H9 (cell line): ENCODE measurements at places on chromosomes 12 and 14. TPM values are rescaled to one million over a fixed set of nuclear protein-coding genes. Genes with fewer than 3 reads are reported as not detected.

GRCh38 chr12:30104971-30105370, 321.2 kb upstream of the TMTC1 start:
- no peaks in the 10 kb centered on the region for H3K4me1 ChIP-seq
- DNase-seq, result no peak
- H3K27me3 ChIP-seq, result no peaks in the 10 kb centered on the region
- H3K4me3 ChIP-seq, result no peak overlapping the region

DNA sequence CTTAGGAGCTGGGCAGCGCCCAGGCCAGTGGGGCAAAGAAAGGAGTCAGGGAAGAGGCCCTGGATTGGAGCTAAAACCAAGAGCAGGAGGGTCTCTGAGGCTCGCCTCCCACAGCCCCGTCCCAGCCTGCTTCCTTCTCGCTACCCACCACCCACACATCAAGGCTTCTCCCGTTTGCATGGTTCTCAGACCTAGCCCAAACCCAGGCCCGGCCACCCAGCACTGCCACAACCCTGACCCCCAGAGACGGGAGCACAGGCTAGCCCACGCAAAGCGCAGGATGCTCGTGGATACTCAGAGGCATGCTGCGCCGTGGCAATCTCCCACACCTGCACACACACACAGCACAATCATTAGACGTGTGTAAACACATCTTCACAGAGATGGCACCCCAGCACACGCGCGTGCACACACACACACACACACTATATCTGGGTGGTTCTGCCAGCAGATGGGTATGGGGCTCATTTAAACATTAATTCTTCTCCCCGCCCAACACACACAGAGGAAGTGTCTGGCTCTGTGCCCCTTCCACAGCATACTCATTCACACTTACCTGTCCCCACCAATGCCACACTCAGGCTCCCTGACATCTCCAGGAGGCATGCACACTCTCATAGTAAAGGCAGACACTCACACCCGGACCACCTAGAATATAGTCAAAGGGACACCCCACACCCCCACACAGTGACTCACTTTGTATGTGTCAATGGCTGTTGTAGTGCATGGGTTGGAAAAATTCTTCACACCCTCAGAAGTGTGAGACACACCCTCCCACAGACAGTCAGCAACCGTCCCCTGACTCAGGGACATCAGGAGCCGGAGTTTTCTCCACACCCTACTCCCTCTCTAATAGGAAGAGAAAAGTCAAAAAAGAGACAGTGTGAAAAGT, 1.1 kb downstream of the CARMIL3 start:
- H3K4me1 ChIP-seq, result no peaks in the 10 kb centered on the region
- no peaks in the 10 kb centered on the region for H3K27me3 ChIP-seq
- H3K4me3 ChIP-seq, result peak overlapping the region; percentile 73
- H3K27ac ChIP-seq, result no peak overlapping the region

DNA sequence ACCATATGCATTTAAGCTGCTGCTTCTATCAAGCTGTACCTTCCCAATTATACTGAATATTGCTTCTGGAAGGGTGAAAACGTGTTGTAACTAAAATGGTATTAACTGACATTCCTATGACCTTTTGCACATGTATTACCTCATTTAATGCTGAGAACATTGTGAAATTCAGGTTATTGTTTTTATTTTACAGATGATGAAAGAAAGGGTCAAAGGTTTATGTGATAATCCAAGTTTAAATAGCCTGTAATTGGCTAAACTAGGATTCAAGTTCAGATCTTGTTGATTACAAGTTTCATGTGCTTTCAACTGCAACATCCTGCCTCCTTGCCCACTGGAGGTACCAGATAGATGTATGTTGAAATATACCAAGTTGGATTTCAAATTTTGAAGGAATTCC, 433.3 kb upstream of the PRICKLE1 start:
- H3K4me3 ChIP-seq, result no peak overlapping the region
- no peaks in the 10 kb centered on the region for H3K4me1 ChIP-seq
- no peak for DNase-seq
- no peaks in the 10 kb centered on the region for H3K36me3 ChIP-seq
- no peaks in the 10 kb centered on the region for H3K27me3 ChIP-seq
- H3K27ac ChIP-seq, result no peak overlapping the region

- H3K36me3 ChIP-seq, result no peaks in the 10 kb centered on the region
- H3K27me3 ChIP-seq, result no peaks in the 10 kb centered on the region
- no peak overlapping the region for H3K27ac ChIP-seq
- H3K4me1 ChIP-seq, result no peaks in the 10 kb centered on the region
- no peak overlapping the region for H3K4me3 ChIP-seq
These were observed 167.1 kb downstream of the CAND1 start for GRCh38 chr12:67436230-67436629.

DNA sequence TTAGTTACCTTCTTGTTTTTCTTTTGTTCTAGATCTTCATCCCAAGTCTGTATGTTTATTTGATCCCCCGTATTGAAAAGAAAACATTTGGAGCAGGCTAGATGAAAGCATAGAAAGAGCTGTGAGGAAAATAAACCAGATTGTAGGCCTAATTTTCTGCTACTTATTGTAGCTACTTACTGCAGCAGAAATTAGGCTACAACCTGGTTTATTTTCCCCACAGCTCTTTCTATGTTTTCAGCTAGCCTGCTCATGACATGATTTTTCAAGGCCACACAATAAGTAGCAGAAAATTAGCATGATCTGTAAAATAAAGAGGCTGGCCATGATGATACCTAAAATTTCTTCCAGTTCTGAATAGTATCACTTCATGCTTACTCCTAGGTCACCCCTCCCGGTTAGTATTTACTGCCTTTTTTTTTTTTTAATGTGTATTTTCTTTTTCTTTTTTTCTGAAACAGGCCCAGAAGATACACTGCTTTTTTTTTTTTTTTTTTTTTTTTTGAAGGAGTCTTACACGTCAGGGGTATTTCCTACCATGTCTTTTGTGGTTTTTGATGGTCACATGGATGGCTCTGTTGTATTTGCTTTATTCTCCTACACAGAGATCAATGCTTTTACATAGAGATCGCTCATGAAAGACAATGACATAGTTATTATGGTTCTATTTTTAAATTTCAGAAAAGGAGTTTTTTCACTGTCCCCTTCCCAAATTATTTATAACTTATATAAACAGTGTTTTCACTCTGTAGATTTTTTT, 32.3 kb downstream of the BHLHE41 start:
- H3K4me3 ChIP-seq, result no peak overlapping the region
- DNase-seq, result no peak
- no peaks in the 10 kb centered on the region for H3K4me1 ChIP-seq
- no peaks in the 10 kb centered on the region for H3K27me3 ChIP-seq
- H3K27ac ChIP-seq, result no peak overlapping the region

DNA sequence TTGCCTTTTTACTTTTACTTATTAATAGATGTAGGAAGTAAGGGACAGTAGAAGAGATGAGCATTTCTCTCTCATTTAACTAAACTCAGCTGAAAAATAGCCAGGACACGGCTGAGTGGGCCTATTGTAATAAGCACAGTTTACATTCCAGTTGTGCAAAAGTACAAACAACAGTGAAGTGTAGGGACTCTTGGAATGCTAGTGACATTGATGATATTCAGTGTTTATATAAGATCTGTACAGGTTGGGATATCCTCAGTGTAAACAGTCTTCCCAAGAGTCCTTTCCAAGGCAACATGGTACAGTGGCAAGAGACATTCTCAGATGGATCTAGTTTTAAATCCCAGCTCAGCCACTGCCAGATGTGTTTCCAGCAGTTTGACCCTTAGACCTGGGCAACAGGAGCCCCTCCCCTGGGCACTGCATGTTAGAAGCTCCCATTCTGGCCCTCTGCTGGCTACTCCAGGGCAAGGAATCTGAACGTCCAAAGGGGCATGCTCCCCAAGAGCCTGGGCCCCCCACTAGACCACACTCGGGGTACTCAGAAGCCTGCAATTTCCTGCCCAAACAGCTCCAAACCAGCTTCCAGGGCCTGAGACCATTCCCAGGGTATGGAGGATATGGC, 55.3 kb downstream of the STAB2 start:
- no peaks in the 10 kb centered on the region for H3K27me3 ChIP-seq
- H3K36me3 ChIP-seq, result no peaks in the 10 kb centered on the region; the same call in 1 of the 2 replicates
- no peak for DNase-seq
- no peaks in the 10 kb centered on the region for H3K4me1 ChIP-seq

DNA sequence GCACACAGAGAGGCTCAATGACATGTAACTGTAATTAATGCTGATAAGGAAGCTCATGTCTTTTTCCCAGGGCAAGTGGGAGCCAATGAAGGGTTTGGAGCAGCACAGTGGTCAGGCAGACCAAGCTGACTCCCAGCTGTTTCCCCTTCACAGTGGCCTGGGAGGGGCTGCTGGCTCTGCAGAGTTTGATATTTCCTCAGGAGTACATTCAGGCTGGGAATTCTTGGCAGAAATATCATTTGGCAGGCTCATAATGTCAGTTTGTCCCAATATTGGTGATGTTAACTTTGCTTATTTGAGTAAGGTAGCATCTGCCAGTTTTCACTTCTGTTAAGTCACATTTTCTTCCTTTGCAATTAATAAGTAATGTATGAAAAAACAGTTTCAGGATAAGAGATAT, 247.0 kb downstream of the EMP1 start:
- no peaks in the 10 kb centered on the region for H3K36me3 ChIP-seq
- H3K4me1 ChIP-seq, result no peaks in the 10 kb centered on the region
- H3K27me3 ChIP-seq, result no peaks in the 10 kb centered on the region
- DNase-seq, result no peak

GRCh38 chr12:124745891-124746570, 117.6 kb downstream of the SCARB1 start:
- peak; percentile 95 for DNase-seq
- no peak overlapping the region for H3K27ac ChIP-seq
- no peaks in the 10 kb centered on the region for H3K27me3 ChIP-seq
- H3K4me3 ChIP-seq, result no peak overlapping the region
- no peaks in the 10 kb centered on the region; the same call in 1 of the 2 replicates for H3K4me1 ChIP-seq

DNA sequence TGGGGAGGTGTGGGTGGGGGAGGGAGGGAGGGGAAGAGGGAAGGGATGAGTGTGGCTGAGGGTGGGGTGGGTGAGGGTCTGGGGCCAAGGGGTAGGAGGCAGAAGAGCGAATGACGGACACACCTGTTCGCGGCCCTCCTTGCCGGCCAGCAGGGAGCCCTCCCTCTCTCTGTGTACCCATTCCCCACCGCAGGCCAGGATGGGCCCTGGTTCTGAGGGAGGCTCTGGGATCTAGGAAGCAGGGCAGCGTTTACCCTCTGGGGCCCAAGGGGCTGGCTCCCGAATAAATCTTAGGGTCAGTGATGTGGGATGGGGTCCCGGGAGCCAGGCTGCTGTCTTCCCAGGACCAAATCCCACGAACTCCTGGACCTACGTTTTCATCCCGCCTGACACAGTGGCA, 46.0 kb upstream of the ESRRB start:
- H3K27ac ChIP-seq, result no peak overlapping the region
- DNase-seq, result no peak
- H3K4me1 ChIP-seq, result peaks cover 7% of the 10 kb centered on the region; the same call in 1 of the 2 replicates
- no peaks in the 10 kb centered on the region for H3K36me3 ChIP-seq

DNA sequence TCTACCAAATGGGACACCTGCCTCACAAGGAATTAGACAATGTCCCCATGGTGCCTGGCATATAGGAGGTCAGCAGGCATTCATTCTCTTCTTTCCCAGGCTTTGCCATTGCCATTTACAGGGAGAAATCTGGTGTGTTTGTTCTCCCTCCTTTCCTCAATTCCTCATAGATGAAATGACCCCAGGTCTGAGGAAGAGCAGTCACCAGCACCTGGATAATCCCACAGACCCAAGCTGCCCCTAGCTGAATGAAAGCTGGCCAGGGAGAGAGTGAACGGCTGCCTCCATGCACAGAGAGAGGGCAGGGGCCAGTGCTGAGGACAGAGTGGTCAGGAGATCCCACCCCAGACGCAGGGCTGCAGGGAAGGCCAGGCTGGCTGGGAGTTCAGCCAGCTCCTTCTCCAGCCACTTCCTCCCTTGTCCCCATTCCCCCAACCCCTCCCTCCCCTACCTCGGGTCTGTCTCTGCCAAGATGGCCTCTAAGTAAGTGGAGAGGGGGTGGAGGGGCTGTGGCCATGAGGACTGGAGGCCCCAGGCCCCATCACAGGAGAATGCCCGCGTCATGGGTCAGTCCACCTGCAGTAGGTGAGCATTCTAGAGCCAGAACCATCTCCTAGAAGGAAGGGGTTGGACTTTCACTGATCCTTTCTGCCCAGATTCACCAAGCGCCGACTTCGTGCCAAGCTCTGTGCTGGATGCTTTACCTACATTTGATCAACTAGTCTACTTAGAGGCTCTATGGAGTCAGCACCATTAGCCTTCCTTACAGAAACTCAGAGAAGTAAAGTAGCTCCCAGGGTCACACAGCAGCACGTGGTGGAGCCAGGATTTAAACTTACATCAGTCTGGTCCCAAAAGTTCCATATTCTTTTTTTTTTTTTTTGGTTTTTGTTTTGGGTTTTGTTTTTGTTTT, 2.0 kb upstream of the KRT4 start:
- no peaks in the 10 kb centered on the region for H3K27me3 ChIP-seq
- no peak for DNase-seq
- H3K4me1 ChIP-seq, result no peaks in the 10 kb centered on the region
- no peaks in the 10 kb centered on the region; the same call in 2 of the 3 replicates for H3K36me3 ChIP-seq
- no peak overlapping the region for H3K4me3 ChIP-seq

GRCh38 chr12:981961-982360, 9.1 kb upstream of the ERC1 start:
- H3K27ac ChIP-seq, result no peak overlapping the region
- no peak for DNase-seq
- no peak overlapping the region for H3K4me3 ChIP-seq
- no peaks in the 10 kb centered on the region for H3K36me3 ChIP-seq

- no peaks in the 10 kb centered on the region; the same call in 1 of the 2 replicates for H3K4me1 ChIP-seq
- no peak for DNase-seq
- peaks cover 53% of the 10 kb centered on the region for H3K36me3 ChIP-seq
These were observed 7.2 kb downstream of the NFYB start for GRCh38 chr12:104130760-104131159.

DNA sequence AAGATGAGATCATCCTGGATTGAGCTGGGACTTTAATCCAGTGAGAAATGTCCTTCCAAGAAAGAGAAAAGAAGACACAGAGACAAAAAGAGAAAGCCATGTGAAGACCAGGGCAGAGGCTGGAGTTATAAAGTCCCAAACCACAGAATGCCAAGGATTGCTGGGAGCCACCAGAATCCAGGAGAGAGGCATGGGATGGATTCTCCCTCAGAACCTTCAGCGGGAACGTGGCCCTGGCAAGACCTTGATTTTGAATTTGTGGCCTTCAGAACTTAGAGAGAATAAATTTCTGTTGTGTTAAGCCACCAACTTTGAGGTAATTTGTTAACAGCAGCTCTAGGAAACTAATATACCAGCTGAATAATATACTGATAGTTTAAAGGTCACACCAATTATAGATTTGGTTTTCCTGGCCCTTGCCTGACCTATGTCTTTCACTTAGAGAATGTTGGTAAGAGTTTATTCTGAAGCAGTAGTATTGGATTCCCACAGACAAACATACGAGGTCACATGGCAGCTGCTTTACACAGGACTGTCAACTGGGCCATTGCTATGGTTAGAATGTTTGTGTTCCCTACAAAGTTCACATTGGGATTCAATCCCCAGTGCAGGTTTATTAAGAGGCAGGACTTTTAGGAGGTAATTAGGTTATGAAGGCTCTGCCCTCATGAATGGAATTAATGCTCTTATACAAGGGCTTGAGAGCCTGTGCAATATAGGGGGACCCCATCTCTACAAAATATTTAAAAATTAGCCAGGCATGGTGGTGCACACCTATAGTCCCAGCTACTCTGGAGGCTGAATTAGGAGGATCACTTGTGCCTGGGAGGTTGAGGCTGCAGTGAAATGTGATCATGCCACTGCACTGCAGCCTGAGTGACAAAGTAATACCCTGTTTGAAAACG, 156.5 kb upstream of the EEA1 start:
- no peak overlapping the region for H3K27ac ChIP-seq
- no peak for DNase-seq
- peaks cover 8% of the 10 kb centered on the region for H3K36me3 ChIP-seq
- H3K4me1 ChIP-seq, result peaks cover 8% of the 10 kb centered on the region

Gene MANSC4
- not detected in 2 replicates for total RNA-seq

Gene TESPA1
- not detected in 2 replicates for total RNA-seq

Gene ZFHX2
- total RNA-seq, result 19.2 and 19.4 TPM in 2 replicates

Gene MGP
- not detected in 2 replicates for total RNA-seq

Gene KRT75
- total RNA-seq, result not detected in 2 replicates

Gene GRIP1
- 16.5 and 19.5 TPM in 2 replicates for total RNA-seq
